NCI-H526 treated with DMSO at 0.1 percent for 48 hours (cell line): ENCODE measurements at places on chromosomes 7 and 10.

DNA sequence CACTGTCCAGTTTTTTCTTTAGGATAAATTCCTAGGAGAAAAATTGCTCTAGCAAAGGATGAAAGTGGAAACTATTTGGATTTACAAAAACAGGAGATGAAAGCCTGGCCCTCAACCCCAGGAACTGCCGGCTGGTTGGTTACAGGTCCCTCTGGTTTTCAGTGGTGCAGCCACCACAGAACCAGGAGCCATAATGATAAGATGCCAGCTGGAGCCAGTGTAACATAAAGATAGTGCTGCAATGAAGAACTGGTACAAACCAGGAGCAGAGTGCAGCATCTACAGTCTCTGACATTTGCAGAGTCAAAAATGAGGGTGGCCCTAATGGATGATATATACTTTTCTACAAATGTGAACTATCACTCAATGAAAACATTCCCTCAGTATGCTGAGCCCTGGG lies 20.4 kb upstream of the NUP42 start:
- no peak for DNase-seq

DNA sequence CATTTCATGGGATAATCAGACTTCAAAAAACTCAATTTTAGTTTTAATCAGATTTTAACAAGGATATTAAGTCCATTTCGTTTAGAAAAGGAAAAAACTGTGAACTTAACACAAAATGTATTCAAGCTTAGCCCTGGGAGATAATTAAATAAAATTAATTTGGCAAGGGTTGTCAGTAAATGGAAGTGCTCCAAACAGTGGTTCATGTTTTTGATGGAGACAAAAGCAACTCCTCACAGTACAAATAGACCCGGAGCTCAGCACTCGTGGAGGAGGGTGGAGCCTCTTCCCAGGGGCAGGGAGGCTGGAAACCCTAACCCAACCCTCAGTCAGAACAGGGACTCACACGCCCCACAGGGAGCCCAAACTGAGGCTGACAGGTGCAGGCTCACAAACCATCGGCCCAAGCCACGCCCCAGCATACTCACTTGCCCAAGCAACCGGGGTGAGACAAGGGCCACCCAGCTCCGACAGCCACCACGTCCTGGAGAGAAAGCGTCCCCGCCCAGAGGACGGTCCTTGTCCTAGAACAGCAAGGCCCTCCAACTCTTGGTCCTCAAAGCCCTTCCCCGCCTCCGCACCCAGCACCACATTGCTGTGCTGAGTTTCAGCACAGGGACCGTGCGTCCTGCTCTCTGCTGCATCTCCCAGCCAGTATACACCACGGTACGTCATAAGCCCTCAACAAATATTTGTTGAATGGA lies 39.8 kb downstream of the MAD1L1 start:
- no peak for DNase-seq

DNA sequence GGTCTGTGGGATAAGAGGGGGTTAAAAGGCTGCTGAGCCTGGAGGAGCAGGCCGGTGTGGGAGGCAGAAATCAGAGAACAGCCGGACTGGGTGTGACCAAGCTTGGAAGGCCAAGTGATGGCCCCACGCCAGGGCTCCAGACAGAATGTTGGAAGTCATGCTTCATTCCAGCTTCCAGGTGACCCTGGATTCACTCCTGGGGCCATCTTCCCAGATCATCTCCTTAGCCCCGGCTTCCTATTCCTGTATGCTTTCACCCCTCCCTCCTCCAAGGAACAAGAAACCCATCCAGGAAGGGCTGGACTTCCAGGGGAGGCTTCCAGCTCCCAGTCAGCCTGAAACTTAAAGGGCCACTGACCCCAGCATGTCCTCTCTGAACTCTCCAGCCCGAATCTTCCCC lies 1.0 kb downstream of the INMT start:
- DNase-seq = no peak

DNA sequence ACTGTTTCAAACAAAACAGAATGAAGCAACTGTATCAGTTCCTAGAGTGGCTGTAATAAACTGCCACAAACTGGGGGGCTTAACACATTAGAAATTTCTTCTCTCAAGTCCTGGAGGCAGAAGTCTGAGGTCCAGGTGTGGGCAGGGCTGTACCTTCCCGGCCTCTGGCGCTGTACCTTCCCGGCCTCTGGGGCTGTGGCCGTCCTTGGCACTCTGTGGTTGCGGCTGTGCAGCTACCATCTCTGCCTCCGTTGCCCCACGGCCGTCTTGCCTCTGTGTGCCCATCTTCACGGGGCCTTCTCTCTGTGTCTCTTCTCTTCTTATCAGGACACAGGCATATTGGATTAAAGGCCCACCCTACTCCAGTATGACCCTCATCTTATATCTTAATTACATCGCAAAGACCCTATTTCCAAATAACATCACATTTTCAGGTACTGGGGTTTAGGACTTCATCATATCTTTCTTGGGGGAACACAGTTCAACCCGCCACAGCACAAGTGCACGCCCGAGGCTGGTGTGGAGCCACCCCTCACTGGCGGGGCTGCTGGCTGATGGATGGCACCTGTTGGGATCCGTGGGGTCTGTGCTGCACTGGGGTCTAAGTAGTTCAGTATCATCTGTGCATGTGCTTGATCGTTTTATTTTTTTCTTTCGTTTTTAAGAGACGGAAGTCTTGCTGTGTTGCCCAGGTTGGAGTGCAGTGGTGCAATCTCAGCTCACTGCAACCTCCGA lies 123.2 kb downstream of the ACTR3B start:
- no peak for DNase-seq

DNA sequence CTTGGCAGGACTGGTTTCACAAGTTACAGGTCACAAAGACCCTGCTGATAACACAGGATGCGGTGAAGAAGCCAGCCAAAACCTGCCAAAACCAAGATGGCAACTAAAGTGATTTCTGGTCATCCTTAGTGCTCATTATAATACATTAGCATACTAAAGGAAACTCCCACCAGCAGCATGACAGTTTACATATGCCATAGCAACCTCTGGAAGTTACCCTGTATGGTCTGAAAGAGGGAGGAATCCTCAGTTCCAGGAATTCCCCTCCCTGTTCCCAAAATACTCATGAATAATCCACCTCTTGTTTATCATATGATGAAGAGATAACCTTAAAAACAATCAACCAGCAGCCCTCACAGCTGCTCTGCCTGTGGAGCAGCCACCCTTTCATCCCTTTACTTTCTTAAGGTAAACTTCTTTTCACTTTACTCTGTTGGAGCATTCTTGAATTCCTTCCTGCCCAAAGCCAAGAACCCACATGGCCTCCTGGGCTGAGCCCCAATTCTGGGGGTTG lies 21.9 kb downstream of the DPY19L1 start:
- DNase-seq = no peak

DNA sequence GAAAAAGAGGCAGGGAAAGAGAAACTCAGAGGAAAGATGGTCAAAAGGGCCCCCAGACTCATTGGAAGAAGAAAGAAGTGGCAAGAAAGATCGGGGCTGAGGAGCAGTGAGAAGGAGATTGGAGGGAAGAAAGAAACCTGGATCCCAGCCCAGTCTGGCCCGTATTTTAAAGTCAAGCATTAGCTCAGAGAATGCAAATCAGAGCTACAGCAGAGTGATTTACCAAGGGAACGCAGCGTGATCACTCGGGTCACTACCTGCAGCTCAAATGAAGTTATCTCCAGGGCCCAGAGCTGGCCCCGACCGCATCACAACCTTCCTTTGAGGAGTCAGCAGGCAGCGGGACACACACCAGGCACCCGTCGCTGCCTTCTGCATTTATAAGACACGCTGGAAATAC lies 72.8 kb downstream of the CARD11 start:
- DNase-seq = no peak

DNA sequence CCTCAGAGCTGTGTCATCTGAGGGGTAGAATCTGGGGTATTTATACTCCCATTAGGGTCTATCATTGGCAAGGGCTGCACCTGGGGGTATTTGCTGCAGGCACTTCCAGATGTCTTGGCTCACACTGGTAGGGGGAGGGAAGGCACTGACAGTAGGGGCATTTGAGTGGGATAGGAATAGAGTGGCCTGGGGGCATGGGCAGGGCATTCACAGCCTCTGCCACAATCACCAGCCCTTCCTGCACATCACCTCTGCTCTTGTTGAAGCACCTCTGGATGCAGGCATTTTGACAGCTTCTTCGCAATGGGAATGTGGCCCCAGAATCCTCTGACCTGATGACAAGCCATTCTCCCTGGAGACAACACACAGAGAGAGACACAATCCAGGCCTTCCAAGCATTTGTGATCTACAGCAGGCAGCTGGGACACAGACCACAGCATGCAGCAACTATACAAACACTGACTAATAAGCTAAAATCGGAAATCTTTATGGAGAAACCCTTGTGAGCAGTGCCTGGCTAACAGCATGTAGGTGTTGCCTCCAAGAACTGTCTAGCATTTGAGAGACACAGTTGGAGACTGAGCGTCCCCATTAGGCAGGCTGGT lies 178.5 kb downstream of the KCNMA1 start:
- no peak for DNase-seq

- DNase-seq = no peak
Observed at GRCh38 chr7:54469740-54470139, 72.4 kb upstream of the VSTM2A start.

DNA sequence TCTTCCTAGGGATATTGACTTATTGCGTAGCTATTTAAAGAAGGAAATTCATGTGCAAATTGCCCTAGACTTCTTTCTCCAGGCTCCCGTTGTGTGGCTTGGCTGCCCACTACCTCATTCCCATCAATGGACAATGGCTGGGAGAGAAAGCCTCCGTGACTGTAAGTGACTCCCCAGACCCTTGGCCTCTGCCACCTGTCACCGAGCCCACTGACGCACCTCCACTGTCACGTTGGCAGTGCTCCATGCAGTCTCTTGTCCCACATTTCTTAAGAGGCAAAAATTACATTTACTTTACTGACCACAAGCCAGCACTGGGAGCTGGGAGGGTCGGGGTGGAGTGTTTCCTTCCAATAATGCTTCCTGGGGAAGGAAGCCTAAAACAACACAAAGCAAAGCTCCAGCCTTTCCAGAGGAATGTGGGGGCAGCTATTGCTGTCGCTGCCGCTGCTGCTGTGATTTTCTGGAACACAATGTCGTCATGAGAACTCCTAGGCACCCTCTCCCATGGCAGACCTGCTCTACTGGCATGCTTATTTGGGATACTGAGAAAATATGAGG lies 89.7 kb upstream of the STEAP1B start:
- DNase-seq = no peak
